NCI-H510A (cell line): ENCODE measurements at places on chromosomes 1 and 21.

- no peak for DNase-seq
Measured at GRCh38 chr1:180301135-180301742, 71.2 kb downstream of the LHX4 start.

DNA sequence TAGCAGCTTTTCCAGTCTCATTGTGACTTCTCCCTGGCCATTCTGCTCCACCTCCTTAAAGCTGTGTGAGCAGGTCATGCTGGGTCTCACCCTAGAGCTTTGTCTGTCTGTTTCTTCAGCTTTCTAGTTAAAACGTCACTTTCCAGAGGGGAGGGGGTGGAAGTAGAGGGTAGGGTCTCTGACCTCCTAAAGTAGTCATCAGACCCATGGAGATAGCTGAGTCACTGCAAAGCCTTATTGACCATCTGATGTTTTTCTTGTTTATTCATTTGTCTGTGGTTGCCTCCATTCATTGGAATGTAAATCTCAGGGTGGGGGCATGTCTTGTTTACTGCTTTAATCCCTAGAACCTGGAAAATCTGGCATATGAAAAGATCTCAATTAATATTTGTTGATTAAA lies 52.7 kb downstream of the ELF3 start:
- DNase-seq, result no peak

GRCh38 chr1:208562151-208562960 lies 318.2 kb upstream of the PLXNA2 start:
- no peak for DNase-seq

DNA sequence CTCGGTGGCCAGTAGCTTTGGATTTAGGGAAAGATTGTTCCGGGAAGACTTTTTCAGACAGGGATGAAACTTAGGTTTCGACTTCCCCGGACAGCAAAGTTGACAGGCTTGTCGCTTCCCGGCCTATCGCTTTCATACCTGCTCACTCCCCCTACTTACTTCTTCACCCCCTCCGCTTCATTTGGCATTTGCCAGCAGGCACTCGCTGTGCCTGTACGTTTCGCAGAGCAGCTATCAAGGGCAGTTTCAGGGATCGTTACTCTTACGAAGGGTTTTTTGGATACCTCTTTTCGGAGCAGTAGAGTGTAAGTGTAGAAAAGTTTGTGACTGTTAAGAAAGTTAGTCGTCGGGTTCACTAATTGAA lies 393 bp downstream of the BLZF1 start:
- DNase-seq, result no peak

DNA sequence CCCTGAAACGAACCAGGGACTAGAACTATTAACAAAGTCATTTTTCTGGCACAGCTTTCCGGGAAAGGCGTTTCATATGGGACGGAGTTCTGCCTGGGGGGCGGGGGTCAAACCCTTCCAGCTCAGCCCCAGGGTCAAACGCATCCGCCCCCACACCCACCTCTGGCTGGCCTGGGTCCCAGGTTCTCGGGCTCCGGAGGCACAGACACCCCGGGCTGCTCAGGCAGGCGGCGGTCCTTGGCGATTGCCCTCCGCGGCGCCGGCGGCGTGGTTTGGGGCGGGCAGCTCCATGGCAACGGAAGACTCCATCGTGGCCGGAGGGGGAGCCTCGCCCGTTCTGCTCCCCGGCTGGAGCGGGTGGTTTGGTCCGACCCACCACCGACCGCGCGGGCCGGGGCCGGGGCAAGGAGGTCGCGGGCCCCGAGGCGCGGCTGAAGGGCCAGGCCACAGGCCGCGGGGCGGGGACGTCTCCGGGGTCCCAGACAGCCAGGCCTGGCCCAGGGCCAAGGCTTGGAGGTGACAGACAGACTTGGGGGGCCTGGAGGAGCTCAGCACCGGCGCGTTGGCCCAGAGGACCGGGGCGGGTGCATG lies at the start of gene CFAP74:
TSS of gene CFAP74 (minus strand) at position 246 of the 591 bp plus-strand sequence. CDS start 12,830 bp downstream, outside the sequence.
- peak; percentile 38 for DNase-seq

DNA sequence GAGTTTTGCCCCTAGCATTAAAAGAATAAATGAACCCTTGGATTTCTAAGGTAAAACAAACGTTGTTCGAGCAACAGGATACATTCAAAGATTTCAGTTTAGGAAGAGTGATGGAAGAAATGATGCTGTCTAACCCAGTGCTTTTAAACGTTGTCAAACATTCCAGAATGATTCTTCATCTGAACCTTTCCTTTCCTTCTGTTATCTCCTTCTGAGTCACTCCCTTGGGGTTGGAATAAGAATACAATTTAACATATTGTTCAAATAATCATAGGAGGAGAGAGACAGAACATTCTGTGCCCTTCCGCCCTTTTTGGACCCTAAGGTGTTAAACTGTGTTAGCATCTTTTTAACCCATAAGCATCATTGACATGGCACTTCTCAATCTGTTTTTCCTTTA lies 61.1 kb upstream of the RCOR3 start:
- no peak for DNase-seq

- DNase-seq, result no peak
Measured at GRCh38 chr1:162612606-162613400, 19.5 kb upstream of the DDR2 start.

DNA sequence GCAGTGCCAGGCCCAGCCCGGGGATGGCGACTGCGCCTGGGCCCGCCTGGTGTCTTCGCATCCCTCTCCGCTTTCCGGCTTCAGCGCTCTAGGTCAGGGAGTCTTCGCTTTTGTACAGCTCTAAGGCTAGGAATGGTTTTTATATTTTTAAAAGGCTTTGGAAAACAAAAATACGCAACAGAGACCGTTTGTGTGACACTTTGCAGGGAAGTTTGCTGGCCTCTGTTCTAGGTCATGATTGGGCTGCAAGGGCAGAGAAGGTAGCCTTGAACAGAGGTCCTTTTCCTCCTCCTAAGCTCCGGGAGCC lies 719 bp downstream of the SOD1 start:
- no peak for DNase-seq

- DNase-seq, result no peak
Measured at GRCh38 chr1:147808025-147808424, 47.6 kb upstream of the GJA5 start.

DNA sequence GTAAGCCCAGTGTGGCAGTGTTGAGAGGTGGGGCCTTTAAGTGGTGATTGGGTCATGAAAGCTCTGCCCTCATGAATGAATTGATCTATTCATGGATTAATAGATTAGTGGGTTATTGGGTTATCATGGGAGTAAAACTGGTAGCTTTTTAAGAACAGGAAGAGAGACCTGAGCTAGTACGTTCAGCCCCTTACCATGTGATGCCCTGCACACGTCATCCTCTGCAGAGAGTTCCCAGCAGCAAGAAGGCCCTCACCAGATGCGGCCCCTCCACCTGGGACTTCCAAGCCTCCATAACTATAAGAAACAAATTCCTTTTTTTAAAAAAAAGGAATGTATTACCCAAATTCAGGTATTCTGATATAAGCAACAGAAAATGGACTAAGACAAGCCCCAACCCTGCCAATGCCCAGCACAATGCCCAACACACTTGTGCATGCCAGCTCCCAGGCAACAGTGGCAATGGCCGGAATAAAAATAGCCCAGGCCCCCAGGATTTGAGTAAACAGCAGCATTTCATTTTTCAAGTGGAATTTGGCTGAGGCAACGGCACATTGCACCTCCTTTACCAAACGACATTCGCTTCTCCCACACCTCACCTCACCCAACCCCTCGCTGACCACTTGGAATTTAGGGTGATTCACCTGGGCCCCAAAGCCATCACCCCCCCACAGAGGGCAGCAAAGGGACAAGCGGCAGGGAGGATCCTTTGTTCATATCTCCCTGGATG lies 215.9 kb downstream of the TOMM20 start:
- DNase-seq, result no peak

DNA sequence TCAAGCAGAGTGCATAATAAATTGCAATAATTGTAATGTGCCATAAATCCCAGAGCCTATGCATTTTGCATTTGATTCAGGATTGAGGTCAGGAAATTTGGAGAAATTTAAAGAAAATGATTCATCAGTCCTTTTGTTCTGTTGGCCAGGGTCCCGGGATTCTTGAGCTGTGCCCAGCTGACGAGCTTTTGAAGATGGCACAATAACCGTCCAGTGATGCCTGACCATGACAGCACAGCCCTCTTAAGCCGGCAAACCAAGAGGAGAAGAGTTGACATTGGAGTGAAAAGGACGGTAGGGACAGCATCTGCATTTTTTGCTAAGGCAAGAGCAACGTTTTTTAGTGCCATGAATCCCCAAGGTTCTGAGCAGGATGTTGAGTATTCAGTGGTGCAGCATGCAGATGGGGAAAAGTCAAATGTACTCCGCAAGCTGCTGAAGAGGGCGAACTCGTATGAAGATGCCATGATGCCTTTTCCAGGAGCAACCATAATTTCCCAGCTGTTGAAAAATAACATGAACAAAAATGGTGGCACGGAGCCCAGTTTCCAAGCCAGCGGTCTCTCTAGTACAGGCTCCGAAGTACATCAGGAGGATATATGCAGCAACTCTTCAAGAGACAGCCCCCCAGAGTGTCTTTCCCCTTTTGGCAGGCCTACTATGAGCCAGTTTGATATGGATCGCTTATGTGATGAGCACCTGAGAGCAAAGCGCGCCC lies 8.7 kb downstream of the PROX1 start:
- no peak for DNase-seq

DNA sequence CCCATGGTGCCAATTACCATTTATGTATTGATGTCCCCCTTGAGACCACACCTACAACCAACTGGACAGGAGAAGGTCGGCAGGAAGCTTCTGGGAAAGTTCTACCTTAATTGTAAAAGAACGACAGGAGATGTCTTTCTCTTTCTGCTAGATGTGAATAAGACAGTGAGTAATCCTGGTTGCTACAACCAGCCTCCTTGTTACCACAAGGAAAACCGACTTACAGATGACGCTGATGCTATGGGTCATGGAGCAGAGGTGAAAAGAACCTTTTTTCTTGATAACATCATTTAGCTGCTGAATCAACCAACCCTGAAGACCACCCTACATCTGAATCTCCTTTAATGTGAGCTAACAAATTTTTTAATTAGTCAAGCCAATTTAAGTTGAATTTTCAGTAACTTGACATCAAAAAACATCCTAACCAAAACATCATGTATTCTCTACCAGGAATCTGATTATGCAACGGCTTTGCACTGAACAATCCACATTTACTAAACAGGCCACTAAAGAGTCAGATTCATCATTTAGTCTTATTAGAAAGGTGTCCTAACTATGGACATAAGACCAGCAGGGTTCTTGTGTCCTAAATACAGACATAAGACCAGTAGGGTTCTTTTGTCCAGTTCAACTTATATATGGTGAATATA lies 23.0 kb downstream of the RGS2 start:
- no peak for DNase-seq

GRCh38 chr1:14412235-14412634 lies 186.2 kb upstream of the KAZN start:
- no peak for DNase-seq

DNA sequence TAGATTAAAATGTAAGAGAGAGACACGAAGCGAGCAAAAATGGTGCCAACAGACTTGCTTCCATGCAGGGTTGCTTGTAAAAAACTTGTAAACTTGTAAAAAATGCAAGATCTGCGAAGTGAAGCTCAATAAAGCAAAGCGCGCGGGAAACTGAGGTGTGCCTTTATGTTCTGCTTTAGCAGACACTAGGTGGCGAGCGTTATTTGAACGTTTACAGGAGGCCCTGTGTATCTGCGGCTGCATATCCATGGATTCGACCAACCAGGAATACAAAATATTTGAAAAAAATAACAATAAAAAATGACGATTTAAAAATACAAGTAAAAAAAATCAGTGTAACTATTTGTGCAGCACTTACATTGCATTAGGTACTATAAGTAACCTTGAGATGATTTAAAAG lies 1.5 kb downstream of the UBE2G2 start:
- no peak for DNase-seq

- no peak for DNase-seq
Measured at GRCh38 chr1:89659322-89660081, 26.6 kb downstream of the LRRC8C start.

DNA sequence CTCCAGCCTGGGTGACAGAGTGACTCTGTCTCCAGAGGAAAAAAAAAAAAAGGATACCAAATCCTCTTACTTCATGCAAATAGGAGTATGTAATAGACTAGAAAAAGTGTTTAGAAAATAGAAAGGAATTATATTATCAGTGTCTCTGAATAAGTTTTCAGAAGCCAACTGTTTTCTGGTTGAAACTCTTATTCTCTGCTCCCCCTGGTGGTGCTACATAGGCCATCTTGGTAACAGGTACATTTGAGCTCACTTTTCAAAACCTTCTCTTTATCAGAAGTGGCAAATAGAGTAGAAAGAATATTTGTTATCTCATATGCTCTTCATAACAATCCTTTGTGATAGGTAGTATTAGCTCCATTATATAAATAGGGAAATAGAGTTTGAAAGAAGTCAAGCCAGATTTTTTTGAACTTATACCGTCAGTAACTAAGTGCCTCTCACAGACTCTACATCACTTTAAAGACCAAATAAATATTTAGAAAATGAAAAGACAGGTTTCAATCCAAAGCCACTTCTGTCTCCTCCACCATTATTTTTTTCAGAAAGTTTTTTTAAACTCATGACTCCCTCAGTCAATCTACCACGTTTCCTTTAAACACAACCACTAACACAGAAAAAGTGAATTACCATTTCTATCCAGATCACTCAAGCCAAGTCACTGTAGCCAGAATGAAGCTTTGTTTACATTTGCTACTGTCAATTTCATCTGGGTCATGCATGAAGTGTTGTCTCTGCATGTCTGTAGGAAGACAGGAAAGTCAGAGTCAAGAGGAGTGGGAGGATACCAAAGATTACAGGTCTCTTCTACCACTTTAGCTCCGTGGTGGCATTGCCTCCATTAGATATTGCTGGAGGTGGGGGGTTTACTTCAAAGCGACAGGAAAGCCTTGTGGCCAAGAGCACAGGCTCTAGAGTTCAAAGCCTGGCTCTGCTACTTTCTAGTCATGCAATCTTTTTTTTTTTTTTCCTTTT lies 45.6 kb downstream of the IL23R start:
- peak; percentile 40 for DNase-seq

- no peak for DNase-seq
Measured at GRCh38 chr1:230636575-230637148, 5.6 kb upstream of the COG2 start.

GRCh38 chr1:59125676-59126320 lies 171.1 kb upstream of the FGGY start:
- no peak for DNase-seq

DNA sequence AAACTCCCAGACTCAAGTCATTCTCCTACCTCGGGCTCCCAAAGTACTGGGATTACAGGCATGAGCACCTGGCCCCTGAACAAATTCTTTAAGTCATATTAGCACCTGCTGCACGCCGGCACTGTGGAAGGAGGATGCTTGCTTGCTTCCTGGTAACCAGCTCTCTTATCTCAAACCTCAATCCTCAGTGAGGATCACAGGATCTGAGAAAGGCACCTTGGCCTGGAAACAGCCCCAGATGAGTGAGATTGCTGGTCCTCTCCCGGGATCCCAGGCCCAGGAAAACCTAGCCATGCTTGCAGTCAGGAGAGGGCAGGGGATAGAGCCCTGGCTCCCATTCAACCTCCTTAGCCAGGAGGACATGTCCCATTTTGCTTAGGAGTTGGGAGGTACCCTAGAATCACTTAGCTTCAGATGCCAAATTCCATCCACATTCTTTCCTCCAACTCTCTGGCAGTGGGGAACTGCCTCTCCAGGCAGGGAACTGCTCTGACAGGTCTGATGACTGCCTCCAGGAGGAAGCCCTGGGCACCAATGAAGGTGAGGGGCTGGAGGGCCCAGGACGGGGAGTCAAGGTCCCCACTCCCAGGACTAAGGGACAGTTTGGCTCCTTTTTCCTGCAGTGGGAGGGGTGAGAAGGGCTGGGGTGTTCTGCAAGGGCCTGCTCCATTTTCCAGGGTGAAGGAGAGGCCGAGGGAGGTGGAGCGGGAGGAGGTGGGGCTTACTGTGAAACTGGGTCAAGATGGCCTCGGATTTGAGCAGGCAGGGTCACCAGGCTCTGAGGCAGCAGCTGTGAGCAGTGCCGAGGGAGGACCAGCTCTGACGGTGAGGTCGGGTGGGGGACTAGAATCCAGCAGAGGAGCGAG lies 9.5 kb downstream of the GPR37L1 start:
- DNase-seq, result no peak
